ENCODE measurements at places on chromosomes 4 and X.

GRCh38 chrX:29724316-29724715 is 491.0 kb upstream of the MAGEB2 start:
- DNase-seq, result no peak

DNA sequence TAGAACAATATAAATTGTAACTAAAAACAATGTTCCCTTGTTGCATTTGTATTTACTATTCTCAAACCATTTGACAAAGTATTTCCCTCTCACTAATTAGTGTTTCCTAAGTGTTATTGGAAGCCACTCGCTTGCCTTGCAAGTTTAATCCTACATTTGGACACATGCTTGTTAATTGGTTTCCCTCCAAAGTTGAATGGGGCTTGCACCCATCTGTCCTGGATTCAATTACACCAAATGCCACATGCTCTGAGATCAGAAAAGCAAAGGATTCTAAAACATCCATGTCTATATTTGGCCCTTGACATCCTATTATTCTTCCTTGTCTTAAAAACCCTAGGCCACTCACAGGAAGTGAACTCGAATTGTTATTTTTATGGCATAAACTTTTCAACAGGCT is 146.6 kb downstream of the AMELX start:
- DNase-seq, result no peak

GRCh38 chr4:151522866-151523519 is 114.0 kb downstream of the FHIP1A start:
- no peak for DNase-seq

DNA sequence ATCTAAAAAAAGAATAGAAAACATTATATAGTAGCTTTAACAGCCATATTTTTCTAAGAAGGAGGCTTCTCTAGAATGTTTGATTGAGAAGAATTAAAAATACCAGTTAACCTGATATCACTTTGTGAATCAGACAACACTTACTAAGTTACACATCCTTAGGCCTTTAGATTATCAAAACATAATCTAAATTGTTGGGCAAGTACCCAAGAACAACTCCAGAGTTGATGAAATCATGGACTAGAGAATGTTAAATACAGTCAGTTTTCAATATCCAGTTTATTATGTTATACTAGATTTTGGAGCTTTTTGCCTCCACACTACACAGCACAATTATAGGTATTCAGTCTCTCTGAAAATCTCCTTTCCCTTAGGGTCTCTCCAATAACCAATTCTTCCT is 39.6 kb downstream of the ARL13A start:
- DNase-seq, result no peak

GRCh38 chrX:103275947-103276567 is 493 bp downstream of the TCEAL5 start:
- no peak for DNase-seq

GRCh38 chr4:40933272-40934053 is 183.7 kb downstream of the NSUN7 start:
- no peak for DNase-seq

GRCh38 chr4:140653718-140654494 is 85.1 kb upstream of the UCP1 start:
- DNase-seq, result no peak

All from Calu3 (cell line).